ENCODE measurements at places on chromosomes 5 and 9. TPM values are rescaled to one million over a fixed set of nuclear protein-coding genes. Genes with fewer than 3 reads are reported as not detected.
A peak's percentile ranks its signal among the peaks of the same experiment; 100 is the strongest.

Gene EIF4E1B
- total RNA-seq = 0.63 TPM

Gene SPINK7
- total RNA-seq = not detected

Gene TRIM7
- 0.47 TPM for total RNA-seq

Gene ANKRD20A1
- not detected for total RNA-seq

Gene PCDHAC1
- 4.5 TPM for total RNA-seq

- DNase-seq = no peak
Observed at GRCh38 chr9:93452710-93453046, 703 bp downstream of the FAM120AOS start.

GRCh38 chr9:123033864-123034601 is 566 bp downstream of the GPR21 start:
- no peak for DNase-seq

DNA sequence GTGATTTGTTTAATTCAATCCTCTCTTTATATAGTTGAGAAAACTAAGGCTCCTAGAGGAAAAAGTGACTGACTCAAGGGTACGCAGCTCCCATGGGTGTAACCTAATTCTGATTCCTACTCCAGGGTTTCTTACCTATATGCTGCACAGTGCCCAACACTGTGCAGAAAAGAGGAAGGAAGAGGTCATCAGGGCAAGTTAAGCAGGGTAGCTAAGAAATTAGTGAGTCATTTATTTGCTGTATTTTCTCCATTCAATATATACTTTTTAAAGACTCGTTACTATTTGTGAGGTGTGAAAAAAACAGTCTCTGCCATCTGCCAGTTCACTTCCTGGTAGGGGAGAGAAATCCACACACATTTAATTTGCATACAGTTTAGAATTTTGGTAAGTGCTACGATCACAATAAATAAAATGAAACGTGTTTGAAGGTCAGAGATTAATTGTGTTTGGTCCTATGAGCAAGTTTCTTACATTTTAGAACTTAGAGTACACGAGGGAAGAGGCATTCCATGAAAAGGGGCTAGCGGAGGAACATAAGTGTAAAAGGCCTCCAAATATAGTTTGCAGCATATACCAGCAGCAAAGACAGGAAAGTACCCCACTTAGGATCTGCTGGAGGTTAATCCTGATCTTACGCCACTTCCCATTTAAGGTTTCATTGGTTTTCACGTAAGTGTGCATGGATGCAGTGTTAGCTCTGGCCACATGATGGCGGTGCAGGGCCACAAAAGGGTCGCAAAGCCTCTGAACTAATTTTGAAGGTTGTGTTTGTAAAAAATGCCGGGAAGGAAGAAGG is 59.9 kb upstream of the TLR4 start:
- DNase-seq = peak; percentile 43

DNA sequence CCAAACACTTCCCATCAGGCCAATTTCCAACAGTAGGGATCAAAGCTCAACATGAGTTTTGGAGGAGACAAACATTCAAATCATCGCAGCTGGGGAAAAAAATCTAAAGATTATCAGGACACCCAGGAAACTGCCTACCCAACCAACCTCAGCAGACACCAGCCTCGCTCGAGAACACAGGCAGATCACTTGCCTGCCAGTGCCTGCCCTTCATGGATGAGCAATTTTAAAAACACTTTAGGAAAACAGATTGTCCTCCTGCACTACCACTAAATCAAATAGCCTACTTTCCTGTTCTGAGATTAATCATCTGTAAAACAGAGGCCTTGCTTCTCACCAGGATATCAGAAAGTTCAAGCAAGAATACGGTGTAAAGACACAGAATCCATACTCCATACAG is 14.7 kb upstream of the TMEM174 start:
- DNase-seq = no peak

DNA sequence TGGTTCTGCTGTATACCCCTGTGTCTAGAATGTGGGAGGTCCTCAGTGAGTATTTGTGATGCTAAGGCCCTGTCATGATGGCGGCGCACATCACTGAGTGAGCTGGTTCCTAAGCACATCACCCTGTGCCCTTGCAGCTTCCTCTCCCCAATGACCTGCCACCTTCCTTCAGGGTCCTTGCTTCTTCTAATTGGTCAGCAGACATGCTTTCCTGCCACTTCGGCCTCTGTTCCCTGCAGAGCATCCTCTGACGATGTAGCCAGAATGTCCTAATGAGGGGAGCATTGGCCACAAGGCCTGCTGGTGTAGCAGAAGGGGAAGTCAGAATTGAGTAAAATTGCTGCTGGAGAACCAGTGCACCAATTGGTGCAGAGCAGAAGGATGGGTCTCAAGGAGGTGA is 31.1 kb upstream of the ANGPTL2 start:
- DNase-seq = no peak

DNA sequence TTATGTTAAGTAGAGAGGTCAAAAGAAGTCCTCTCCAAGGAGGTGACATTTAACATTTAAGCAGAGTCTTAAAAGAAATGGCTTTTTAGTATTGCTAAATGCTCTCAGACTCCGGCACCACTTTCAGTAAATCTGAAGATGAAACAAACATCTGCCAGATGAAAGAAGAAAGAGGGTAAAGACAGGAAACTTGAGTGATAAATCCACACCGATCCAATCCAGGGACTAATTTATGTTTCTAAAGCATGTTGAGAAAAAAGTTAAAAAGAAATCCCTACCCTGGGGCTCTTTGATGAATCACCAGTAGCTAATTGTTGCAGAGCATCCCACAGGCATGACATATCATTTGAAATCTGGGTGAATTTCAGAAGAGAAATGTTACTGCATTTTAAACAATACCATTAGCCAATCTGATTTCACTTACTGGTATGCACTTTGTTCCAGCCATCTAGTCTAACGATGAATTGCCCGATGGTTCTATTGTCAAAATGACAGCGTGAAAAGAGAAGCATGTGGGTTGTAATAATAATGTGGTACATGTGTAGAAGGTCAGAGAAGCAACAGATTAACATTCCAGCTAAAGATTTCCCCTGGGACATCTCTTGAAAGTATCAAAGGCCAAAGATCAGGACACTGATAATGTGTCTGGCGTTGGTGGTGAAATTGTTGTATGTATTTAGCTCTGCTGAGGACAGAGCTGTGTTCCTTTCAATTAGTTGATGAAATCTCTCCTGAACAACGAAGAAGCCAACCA is 485.7 kb downstream of the CSNK1G3 start:
- no peak for DNase-seq

DNA sequence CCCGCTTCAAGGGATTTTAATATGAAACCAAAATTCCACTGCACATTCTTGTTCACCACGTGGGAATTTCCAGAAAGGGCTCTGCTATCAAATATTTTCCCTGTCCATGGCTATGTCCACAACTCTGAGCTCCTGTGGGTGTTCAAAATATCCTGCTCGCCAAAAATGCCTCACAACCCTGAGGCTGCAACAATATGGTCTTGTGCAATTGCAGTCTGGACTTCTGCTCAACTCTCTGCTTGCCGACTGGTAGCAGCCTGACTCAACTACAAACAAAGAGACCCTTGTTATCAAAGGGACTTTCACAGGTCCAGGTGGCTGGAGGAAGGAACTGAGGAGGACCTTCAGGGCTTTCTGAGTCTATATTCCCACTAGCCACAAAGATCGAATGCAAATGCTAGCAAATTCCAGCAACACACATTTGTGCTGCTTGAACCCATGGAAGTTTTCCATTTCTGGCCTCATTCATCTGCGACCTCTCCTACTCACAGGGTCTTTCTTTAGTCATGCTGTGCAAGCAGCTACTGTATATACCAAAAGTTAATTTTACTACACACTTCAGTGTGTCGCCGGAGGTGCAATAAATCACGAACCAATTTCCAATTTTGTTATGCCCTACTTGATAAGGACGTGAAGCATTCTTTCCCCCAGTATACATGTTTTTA is 169.2 kb upstream of the SLC30A5 start:
- no peak for DNase-seq

- no peak for DNase-seq
Observed at GRCh38 chr5:179699616-179700237, 960 bp downstream of the CANX start.

DNA sequence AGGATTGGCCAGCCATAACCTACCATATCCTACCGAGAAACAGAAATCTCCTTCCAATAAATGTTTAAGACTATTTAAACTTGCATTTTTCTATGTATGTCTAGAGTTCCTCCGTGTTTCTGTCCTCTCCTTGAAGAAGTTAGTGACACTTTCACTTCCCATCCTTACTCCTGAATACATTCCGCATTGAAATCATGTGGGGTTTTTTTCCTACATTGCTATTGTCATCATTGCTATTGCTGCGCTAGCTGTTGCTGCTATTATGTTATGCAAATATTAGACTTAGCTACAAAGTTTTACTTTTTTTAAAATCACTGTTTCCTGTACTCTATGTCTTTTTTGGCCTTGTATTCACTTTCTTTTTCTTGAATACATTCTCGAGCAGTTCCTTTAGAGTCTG is 83.3 kb upstream of the NEK6 start:
- no peak for DNase-seq

DNA sequence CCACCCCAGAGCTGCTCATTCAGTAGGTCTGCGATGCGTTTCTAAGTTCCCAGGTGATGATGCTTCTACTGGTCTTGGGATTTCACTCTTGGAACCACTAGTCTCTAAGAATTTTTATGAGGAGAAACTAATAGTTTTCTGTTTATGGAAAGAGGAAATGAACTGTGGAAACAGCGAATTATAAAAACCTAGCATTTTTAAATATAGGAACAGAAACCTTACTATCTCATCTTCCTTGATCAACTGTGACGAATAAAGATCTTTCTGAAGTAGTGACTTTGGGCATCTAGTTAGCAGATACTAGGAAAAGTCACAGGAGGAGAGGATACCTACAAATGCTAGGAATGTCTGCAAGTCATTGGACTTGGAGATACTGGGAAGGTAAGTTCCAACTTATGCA is 376.8 kb upstream of the RFX3 start:
- no peak for DNase-seq

GRCh38 chr9:133667759-133668450 is 31.7 kb downstream of the DBH start:
- no peak for DNase-seq

DNA sequence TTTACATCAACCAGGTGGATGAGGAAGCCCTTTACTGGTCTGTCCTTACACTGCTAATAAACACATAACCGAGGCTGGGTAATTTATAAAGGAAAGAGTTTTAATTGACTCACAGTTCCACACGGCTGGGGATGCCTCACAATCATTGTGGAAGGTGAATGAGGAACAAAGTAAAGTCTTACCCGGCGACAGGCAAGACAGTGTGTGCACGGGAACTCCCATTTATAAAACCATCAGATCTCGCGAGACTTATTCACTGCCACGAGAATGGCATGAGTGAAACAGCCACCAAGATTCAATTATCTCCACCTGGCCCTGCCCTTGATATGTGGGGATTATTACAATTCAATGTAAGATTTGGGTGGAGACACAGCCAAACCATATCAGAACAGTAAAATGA is 67.3 kb upstream of the GRAMD2B start:
- no peak for DNase-seq

Measured in H1 (cell line).